ENCODE measurements at places on chromosomes 11 and 22. TPM values are rescaled to one million over a fixed set of nuclear protein-coding genes. Genes with fewer than 3 reads are reported as not detected.

DNA sequence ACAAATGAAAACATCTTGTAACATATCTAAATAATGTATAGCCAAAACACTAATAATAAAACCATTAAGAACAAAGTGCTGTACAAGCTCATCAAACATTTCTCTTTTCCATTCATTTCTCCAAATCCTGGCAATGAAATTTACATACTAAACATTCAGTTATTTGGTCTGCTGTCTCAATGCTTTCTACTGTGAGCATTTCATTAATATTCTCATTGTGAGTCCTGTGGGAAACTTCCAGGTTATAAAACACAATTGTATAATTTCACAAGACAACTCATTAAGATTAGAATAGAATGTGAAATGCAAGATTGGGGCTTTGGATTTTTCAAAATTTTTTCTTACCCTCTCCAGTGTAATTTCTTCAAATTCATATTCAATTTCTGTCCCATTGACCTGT lies 876.9 kb upstream of the CCDC90B start:
- no peak overlapping the region for H3K4me3 ChIP-seq
- no peak overlapping the region for H3K27ac ChIP-seq
- H3K4me1 ChIP-seq: no peaks in the 10 kb centered on the region

GRCh38 chr11:121494355-121495099 lies 41.8 kb upstream of the SORL1-AS1 start:
- H3K4me3 ChIP-seq: no peak overlapping the region
- H3K27me3 ChIP-seq: peaks cover 4% of the 10 kb centered on the region
- H3K4me1 ChIP-seq: no peaks in the 10 kb centered on the region
- no peak for DNase-seq
- no peak overlapping the region for H3K27ac ChIP-seq

DNA sequence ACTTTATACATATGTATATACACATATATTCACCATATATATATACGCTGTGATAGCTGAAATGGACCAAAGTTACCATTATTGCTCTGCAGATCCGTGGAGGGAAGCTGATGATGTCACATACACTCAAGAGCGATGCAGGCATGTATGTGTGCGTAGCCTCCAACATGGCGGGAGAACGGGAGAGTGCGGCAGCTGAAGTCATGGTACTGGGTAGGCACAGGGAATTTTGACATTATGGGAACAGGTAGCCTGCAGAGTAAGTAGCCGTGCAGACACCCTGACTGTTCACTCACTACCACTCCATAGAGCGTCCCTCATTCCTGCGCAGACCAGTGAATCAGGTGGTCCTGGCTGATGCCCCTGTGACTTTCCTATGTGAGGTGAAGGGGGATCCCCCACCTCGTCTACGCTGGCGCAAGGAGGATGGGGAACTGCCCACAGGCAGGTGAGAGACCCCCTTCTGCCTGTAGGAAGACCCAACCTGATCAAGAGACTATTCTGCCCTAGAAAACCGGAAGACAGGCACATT lies 4.7 kb downstream of the ROBO3 start:
- no peak overlapping the region for H3K27ac ChIP-seq
- no peak overlapping the region for H3K4me3 ChIP-seq
- H3K4me1 ChIP-seq: peaks cover 3% of the 10 kb centered on the region
- no peaks in the 10 kb centered on the region for H3K36me3 ChIP-seq
- no peak for DNase-seq
- H3K27me3 ChIP-seq: peaks cover 89% of the 10 kb centered on the region

DLG2 gene
- 3.3 TPM for total RNA-seq
